ENCODE measurements at places on chromosomes 13 and 19.

- DNase-seq, result peak; percentile 44
Observed at GRCh38 chr19:45177817-45178261, at the start of gene TRAPPC6A. Gene TRAPPC6A (minus strand): TSS chr19:45178237. CDS start chr19:45178218, 19 bp downstream.

GRCh38 chr19:10353793-10354391 lies 14.5 kb upstream of the ICAM3 start:
- peak; percentile 22 for DNase-seq

DNA sequence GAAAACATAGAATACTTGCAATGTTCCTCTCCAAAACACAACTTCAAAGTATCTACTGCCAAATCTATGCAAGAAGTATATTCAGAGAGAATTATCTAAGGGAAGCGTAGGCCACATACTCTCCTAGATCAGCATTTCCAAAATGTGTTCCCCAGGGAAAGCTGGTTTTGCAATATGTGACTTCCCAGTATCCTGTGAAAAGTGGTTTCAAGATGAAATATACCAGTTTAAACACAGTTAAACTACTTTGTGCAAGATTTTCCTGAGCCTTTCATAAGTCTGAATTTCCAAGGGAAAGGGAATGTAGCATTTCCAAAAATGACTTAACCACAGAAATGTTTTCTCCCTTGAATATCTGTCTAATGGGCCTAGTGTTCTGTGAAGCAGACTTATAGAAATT lies 7.6 kb downstream of the STARD13 start:
- no peak for DNase-seq

DNA sequence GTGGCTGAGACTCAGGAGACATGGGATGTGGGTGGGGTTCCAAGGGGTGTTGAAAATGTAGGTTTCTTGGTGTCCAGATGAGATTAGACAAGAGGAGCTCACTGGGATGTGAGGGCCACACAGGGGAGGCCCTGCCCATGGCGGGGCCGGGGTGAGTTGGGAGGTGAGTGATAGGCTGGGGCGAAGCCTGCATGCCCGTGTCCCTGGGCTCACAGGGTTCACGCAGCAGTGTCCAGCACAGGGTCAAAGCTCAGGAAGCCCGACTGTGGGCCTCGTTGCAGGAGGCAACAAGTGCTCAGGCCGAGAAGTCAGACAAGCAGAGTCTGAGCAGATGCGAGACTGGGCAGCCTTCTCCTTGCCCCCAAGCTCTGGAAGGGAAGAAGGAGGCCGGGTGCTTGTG lies 27.2 kb downstream of the CCDC8 start:
- DNase-seq, result no peak

- no peak for DNase-seq
Observed at GRCh38 chr19:10412257-10412977, 7.9 kb upstream of the PDE4A start.

DNA sequence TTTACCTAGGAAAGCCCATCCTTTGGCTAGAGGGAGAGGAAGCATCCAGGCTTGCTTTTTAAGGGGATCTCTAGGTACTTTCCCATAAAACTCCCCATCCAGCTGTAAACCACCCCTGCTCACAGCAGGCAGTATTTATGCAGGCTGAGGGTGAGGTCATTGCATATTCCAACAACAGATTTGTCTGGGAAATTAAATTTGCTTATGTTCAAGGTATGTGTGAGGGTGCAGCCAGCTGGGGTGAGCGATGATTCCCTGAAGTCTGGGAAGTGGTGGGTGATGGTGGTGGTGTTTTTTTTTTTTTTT lies 96.3 kb upstream of the C1QTNF9B start:
- peak; percentile 50 for DNase-seq

GRCh38 chr13:50285283-50285682 lies 270.0 kb downstream of the KCNRG start:
- DNase-seq, result no peak

DNA sequence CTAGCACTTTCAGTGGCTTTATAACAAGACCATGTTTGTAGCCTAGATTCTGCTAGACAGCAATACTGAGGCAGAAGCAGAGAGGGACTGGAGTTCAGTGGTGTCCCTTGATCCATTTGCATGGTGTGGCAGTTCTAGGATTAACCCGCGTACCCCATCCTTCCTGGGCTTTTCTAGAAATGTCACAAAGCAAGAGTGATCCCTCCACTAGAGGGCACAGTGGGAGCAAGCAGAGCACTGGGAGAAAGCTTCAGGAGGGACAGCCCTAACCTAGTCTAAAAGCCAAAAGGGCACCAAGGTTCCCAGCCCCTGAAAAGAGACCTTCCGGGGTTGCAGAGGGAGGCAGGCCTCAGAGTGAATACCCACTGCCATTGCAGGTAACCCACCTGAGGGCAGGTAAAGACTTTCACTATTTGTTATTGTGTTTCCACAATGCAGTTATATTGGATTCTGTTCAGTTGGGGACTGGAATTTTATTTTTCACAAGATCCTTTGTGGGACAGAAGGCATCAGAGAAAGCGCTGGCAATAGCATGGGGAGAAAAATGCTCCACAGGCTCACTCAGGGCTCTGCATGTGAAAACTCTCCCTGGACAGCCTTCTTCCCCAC lies 170.6 kb downstream of the FLT1 start:
- DNase-seq, result peak; percentile 68

DNA sequence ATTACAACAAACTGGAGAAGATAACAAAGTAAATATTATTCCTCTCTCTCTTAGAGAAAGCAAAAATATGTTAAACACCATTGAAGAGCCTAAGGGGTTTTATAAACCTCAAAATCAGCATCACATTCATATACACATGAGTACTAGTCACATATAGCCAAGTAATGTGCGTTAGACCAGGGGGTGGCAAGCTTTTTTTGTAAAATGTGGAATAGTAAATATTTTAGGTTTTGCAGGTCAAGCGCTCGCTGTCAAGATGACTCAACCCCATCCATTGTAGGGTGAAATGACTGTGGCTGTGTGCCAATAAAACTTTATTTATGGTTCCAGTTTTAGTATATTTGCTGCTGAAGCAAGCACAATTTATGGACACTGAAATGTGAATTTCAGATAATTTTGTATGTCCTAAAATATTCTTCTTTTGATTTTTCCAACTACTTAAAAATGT lies 21.7 kb downstream of the RFX2 start:
- DNase-seq, result peak; percentile 65

GRCh38 chr19:48501494-48502349 lies 9.9 kb downstream of the LMTK3 start:
- DNase-seq, result no peak

DNA sequence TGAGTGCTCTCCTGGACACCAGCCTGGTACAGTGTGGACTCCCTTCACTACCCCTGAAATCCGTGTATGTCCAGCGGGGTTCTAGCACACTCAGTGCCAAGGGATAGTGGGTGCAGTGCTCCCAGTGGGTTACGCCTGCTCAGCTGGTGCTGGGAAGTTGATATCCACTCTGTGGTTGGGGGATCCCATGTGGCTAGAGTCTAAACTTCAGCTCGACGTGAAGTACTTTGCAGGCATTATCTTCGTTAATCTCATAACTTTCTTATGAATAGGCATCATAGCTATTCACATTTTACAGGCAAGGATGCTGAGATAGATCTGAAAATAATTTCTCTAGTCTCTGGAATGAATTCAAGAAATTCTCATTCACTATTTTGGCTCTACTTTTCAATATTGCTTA lies 433.2 kb upstream of the HTR2A start:
- DNase-seq, result no peak

DNA sequence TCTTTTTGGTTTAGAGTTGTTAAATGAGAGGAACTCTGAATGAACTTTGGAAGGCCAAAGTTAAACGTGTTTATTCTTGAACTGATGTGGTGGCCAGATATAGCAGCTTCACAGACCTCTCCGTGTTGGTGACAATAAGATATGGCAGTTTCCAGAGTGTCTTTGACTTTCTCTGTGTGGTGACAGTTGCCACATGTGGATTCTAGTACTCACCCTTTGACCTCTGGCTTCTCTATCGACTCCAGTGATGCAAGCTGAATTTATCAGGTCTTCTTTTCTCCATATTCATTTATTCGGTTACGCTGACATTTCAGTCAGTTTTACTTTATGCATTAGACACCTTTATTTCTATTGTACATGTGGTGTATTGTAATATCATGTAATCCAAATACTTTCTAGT lies 1469.5 kb downstream of the SLITRK1 start:
- DNase-seq, result no peak

- DNase-seq, result peak; percentile 60
Observed at GRCh38 chr19:40633207-40633606, 32.0 kb downstream of the LTBP4 start.

DNA sequence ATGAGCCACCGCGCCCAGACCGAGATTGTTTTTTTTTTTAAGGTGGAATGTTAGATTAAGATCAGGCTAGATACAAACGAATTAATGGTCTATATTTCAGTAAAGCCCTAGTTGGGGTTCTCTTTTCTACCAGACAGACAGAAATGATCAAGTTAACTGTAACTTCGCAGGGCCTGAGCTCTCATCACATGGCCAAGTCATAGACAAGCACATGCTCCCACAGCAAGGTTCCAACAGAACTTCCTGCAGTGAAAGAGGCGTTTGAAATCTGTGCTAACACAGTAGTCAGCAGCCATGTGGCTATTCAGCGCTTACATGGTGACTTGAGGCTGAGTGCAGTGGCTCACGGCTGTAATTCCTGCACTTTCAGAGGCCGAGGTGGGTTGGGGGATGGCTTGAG lies 34.7 kb upstream of the SEMA6B start:
- no peak for DNase-seq

GRCh38 chr19:48928164-48929025 lies 5.1 kb upstream of the DHDH start:
- DNase-seq, result no peak

DNA sequence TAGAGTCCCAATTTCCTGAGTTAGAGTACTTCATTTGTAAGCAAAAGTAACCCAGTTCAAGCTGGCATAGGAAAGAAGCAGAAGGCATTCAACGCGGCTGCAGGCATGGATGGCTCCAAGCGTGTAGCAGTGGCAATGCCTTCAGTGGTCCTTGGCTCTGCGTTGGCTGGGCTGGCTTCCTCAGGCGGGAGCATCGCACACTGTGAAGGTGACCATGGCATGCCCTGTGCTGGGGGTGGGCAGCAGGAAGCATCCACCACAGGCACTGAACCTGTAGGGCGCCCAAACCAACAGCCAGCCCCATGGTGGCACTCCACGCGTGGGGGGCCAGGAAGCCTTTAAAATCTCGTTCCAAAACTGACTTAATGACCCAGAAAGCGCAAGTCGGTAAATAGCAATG lies 53.6 kb upstream of the SPACA7 start:
- DNase-seq, result no peak

DNA sequence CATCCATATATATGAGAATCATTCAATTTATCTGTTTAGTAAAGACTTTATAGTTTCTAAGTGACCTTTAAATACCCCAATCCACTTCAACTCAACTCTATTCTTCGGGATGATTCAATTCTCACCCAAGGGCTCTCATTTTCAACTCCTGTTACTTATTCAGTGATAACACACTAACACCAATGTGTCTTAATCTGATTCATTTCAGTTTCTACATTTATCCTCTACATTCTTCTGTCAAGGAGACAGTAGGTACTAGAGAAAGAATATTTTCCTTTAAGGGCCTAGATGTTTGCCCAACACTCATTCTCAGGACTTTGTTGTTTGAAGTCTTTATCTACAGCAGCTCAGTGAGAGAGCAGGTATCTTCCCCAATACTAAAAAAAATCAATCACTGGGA lies 7.1 kb downstream of the ARGLU1 start:
- DNase-seq, result no peak

GRCh38 chr19:39196860-39197562 lies at the start of gene NCCRP1:
Gene NCCRP1 (plus strand): TSS chr19:39196964. CDS start chr19:39196983, 19 bp downstream.
- DNase-seq, result no peak

GRCh38 chr19:6270076-6270745 lies 9.6 kb downstream of the MLLT1 start:
- DNase-seq, result no peak

GRCh38 chr13:47917022-47917574 lies 84.0 kb downstream of the SUCLA2 start:
- DNase-seq, result no peak

DNA sequence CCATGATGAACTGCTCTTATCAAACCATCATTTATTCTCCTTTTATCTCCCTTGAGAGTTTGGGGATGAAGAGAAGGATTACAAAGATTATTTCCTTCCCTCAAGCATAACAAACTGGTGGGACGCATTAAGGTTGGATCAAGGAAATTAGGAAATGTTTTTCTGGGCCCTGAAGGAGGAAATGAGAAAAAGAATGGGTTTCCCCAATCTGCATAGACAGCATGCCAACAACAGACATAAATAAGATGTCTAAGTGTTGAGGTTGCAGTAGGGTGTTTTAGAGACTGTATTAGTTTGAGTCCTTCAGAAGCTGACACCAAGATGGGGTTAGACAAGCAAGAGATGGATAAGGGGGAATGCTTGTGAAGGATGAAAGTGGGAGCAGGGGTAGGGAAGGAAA lies 7.3 kb downstream of the EPSTI1 start:
- DNase-seq, result no peak

DNA sequence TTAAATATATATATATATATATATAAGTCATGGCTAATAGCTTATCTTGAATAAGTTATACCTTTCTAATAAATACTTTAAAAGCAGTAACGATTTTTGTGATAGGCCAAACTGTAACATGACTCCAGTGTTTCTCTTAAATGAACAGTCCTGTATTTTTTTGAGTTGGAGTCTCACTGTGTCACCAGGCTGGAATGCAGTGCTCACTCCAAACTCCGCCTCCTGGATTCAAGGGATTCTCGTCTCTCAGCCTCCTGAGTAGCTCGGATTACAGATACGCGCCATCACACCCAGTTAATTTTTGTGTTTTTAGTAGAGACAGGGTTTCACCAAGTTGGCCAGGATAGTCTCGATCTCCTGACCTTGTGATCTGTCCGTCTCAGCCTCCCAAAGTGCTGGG lies 814.2 kb upstream of the SLITRK5 start:
- DNase-seq, result peak; percentile 54

- DNase-seq, result no peak
Observed at GRCh38 chr13:108018371-108018870, 196.9 kb downstream of the LIG4 start.

GRCh38 chr13:91046715-91047327 lies 300.7 kb upstream of the MIR17HG start:
- no peak for DNase-seq

GRCh38 chr19:28435551-28436271 lies 777.2 kb downstream of the UQCRFS1 start:
- DNase-seq, result no peak

DNA sequence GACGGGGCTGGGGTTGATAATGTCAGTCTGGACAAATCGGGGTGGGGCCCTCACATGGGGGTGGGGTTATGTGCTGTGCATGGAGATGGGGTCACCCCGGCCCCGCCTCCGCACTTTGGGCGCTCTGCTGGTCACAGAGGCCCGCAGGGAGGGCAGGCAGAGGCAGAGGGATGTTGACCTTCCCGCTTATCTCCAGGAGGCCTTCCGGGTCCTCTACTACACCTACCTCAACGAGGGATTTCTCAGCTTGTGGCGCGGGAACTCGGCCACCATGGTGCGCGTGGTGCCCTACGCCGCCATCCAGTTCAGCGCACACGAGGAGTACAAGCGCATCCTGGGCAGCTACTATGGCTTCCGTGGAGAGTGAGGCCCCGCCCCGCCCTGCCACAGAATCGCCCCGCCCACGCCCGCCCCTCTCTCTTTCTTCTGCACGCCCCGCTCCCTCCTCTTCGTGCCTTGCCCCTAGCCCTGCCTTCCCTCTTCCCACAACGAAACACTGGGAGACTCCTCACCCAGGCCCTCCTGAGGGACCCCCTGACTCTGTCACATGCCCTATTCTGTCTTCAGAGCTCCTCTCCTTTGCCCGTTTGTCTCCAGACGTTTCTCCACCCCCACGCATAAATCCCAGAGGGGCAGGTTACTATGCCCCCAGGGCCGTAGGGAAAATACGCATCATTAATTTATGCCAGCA lies 32.8 kb downstream of the TMEM161A start:
- peak; percentile 47 for DNase-seq

- DNase-seq, result peak; percentile 54
Observed at GRCh38 chr13:31236211-31236786, 36.5 kb downstream of the B3GLCT start.

Data from astrocyte of the spinal cord (primary cell).